Sigmoid colon (tissue), 7 donors: ENCODE measurements at places on chromosomes 2 and 18. TPM values are rescaled to one million over a fixed set of nuclear protein-coding genes. Genes with fewer than 3 reads are reported as not detected.

The MARCHF4 gene
- total RNA-seq: 0.14 TPM

The POTEI gene
- total RNA-seq: not detected

The PSMA8 gene
- total RNA-seq: not detected

The RNF103 gene
- 36.6 TPM for total RNA-seq

The SLC23A3 gene
- 3.9 TPM for total RNA-seq

DNA sequence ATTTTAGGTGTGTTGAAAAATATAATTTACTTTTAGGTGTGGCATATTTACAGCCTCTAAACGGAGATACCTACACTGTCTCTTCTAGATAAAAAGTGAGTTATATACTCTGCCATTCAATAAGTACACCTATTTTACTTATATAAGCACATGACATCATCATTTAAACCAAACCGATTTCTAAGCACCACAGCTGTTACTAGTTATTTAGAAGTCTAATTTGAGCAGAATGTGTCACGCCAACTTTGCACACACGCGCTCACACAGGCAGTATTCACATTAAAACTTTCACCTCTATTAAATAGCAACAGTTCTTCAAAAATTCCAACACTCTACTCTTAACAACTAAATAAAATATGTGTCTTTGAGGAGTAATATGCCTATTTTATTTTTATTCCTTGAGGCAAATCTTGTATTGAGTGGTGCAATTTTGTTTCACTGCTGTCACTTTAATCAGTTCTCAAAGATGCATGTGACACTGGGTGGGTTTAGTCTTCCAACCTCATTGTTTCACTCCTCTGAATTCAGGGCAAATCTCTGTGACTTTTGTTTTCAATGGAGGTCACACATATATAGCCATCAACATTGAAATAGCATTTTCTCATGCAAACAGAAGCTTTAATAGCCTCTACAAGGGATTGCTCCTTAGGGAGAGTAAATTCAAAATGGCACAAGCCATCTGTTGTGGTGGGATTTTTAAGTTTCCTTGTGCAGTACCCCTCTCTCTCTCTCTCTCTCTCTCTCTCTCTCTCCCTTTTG lies 721.0 kb downstream of the PLCL1 start:
- DNase-seq: no peak
- H3K27ac ChIP-seq: no peak overlapping the region
- no peaks in the 10 kb centered on the region for H3K4me1 ChIP-seq

DNA sequence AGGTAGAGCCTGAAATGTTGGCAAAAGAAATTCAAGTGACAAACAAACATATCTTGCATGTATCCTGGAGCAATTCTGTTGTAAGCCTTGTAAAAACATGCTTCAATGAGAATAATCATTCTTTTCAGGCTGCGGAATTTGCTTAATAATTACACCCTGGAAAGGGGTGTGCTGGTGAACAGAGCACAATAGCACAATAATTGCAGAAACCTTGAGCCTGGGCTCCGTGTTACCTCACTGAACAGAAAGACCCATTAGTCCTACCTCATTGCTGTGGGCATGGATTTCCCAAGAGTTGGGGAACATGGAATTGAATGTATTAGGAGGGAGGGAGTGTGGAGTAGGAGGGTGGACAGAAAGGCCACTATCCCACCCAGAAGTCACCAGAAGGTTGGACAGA lies 168.0 kb upstream of the ALKAL2 start:
- H3K27ac ChIP-seq: no peak overlapping the region
- no peak for DNase-seq
- H3K4me1 ChIP-seq: no peaks in the 10 kb centered on the region
- no peak overlapping the region for H3K4me3 ChIP-seq
- no peaks in the 10 kb centered on the region for H3K36me3 ChIP-seq
- peaks cover 4% of the 10 kb centered on the region for H3K27me3 ChIP-seq

DNA sequence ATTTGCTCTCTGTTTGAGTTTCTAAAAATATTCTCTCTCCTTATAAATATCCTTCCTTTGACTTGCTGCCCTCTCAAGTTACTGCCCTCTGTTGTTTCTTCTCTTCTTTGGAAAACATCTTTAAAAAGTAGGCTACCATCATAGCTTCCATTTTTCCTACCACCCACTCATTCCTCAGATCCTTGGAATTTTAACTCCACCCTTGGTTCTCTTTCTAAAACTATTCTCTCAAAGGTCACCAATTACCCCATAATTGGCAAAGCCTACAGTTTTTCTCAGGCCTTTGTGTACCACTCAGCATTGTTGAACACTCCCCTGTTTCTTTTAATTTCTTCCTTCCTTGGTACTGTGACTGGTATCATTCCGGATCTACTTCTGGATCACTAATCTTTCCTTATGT lies 43.0 kb upstream of the ITGAV start:
- no peak overlapping the region for H3K4me3 ChIP-seq
- no peak for DNase-seq
- no peaks in the 10 kb centered on the region for H3K36me3 ChIP-seq

DNA sequence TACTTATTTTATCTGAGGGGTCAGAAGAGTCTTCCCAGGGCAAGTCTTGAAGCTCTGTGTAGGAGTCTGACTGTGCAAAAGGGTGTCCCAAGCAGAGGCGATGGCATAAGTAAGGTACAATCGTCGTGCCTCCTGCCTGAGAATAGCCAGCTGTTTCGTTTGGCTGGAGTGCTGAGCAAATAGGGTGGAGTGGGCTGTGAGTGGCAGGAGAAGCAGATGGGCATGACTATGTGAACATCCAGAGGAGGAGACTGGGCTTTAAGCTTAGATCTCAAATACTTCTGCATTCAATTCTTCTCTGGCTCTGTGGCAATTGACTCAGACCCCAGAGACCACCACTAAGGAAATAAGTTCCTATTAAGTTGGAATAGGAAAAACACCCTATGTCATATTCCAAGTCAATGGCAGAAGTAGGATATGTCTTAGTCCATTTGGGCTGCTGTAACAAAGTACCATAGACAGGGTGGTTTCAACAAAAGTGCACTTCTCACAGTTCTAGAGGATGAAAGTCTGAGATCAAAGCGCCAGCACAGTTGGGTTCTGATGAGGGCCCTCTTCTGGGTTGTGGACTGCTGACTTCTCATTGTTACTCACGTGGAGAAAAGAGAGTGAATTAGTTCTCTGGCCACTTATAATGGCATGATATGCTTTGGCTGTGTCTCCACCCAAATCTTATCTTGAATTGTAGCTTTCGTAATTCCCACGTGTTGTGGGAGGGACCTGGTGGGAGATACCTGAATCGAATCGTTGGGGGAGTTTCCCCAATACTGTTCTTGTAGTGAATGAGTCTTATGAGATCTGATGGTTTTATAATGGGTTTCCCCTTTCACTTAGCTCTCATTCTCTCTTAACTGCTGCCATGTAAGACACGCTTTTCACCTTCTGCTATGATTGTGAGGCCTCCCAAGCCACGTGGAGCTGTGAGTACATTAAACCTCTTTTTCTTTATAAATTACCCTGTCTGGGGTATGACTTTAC lies 120.2 kb downstream of the LPIN1 start:
- no peak for DNase-seq
- no peak overlapping the region for H3K4me3 ChIP-seq
- H3K36me3 ChIP-seq: no peaks in the 10 kb centered on the region
- no peak overlapping the region for H3K27ac ChIP-seq

- no peaks in the 10 kb centered on the region for H3K36me3 ChIP-seq
- H3K4me3 ChIP-seq: no peak overlapping the region
- H3K4me1 ChIP-seq: no peaks in the 10 kb centered on the region
- DNase-seq: no peak
These were observed 39.4 kb upstream of the RND3 start for GRCh38 chr2:150526827-150527226.

DNA sequence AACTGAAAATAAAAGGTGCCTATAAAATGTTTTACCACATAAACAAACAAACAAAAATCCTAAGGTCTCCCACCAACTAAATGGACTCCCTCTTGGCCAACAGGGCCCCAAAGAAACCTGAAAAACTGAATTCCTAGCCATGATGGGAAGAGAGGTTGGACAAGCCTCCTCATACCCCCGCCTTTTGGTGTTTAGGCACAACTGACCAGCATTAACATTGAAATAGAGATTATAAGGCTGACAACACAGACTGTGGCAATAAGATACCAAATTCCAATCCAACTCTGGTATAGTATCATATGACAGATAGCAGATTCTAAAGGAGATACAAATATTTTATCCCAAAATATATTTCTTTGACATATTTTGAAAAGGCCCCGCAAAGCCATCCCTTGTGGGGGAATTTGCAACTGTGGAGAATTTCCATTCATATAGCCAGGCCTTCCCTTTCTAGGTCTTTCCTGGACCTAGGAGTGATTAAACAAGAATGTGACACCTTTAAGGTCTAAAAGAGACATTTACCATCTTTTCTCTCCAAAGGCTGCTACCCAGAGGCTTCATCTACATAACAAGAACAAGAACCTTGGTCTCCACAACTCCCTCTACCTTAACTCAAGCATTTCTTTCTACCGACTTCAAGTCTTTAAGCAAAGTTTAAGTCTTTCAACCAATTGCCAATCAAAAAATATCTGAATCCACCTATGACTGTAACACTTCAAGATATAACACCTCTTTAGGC lies 80.0 kb downstream of the CHN1 start:
- H3K4me3 ChIP-seq: no peak overlapping the region
- no peaks in the 10 kb centered on the region for H3K36me3 ChIP-seq
- H3K4me1 ChIP-seq: no peaks in the 10 kb centered on the region
- no peak overlapping the region for H3K27ac ChIP-seq
- no peaks in the 10 kb centered on the region for H3K27me3 ChIP-seq
- DNase-seq: no peak

DNA sequence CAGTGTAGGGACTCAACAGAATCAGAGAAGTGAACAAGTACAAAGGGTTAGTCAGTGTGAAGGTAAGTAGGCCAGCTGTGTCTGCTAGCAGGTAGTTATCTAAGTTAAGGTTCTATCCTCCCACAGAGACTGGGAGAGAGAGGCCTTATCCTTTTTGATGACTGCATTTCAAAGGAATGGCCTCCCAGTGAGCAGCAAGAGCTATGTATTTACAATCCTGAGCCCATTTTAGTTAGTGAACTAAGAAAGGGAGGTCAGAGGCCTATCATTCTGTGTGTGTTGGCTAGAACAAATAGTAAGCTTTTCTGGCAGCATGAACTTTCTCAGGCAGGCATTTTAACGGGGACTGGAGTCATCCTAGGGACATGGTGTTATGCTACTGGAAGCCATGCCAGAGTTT lies 182.9 kb downstream of the VWC2L start:
- no peak for DNase-seq
- no peak overlapping the region for H3K4me3 ChIP-seq
- H3K4me1 ChIP-seq: no peaks in the 10 kb centered on the region
- no peak overlapping the region for H3K27ac ChIP-seq
- H3K27me3 ChIP-seq: no peaks in the 10 kb centered on the region
- no peaks in the 10 kb centered on the region for H3K36me3 ChIP-seq

GRCh38 chr18:13137670-13138419 lies 80.7 kb upstream of the LDLRAD4 start:
- no peaks in the 10 kb centered on the region for H3K4me1 ChIP-seq
- H3K4me3 ChIP-seq: peak overlapping the region; percentile 48
- peak; percentile 89 for DNase-seq
- peak overlapping the region; percentile 70 for H3K27ac ChIP-seq
- H3K36me3 ChIP-seq: no peaks in the 10 kb centered on the region

DNA sequence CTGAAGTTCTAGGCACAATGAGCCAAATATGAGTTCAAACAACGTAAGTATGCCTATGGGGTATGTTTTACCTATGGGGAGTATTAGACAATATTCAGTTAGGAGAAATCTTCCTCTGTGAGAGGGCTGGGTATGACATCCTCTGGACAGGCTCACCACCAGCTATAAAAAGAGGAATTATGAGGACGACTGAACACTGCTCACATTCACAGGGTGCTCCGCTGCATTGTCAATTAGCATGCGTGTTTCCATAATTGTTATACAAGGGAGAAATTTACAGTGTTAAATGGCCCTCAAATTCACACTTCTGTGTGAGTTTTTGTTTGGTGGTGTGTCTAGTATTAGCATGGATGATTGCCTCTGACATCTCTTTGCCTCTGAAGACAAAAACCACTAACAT lies 700.4 kb downstream of the BCL11A start:
- no peak overlapping the region for H3K4me3 ChIP-seq
- no peaks in the 10 kb centered on the region for H3K27me3 ChIP-seq
- no peaks in the 10 kb centered on the region for H3K4me1 ChIP-seq
- no peak for DNase-seq
- H3K27ac ChIP-seq: no peak overlapping the region
